ENCODE measurements at places on chromosomes 11 and 22. TPM values are rescaled to one million over a fixed set of nuclear protein-coding genes. Genes with fewer than 3 reads are reported as not detected.

RAC2 gene
- total RNA-seq, result not detected

SMIM38 gene
- 0.66 TPM for total RNA-seq

PHOX2A gene
- total RNA-seq, result not detected

PIH1D2 gene
- 2.1 TPM for total RNA-seq

ARVCF gene
- total RNA-seq, result 2.2 TPM

TIMP3 gene
- 337 TPM for total RNA-seq

TOMM22 gene
- total RNA-seq, result 63.3 TPM

OR8B2 gene
- total RNA-seq, result not detected

All from A375 (cell line).